ENCODE measurements at places on chromosomes 1 and 21.
A peak's percentile ranks its signal among the peaks of the same experiment; 100 is the strongest.

DNA sequence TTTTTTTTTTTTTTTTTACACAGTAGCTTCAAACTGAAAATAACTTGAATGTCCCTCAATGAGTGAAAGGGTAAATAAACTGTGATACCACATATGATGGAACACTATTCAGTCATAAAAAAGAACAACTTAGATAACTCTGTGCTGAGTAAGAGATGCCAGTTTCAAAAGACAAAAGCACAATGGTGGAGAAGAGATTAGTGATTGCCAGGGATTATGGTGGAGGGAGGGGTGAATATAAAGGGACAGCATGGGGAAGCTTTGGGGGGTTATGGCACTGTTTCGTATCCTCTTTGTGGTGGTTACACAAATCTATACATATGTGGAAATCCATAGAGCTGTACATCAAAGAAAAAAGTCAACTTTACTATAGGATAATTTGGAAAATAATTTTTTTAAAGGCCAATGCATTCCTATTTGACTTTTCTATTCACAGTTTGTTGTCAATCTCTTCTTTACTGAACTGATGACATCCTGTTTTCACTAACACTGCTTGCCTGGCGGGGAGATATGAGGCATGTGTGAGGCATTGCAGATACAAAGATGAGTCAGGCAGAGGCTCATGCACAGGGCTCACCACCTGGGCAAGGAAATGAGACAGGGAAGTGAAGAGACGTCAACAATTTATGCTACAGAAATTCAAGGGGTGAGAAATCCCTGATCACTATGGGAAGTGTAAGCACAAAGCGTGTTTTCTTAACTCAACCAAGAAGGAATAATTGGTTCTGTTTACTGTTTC, 302.7 kb downstream of the DUSP10 start:
- no peak for DNase-seq

GRCh38 chr1:116954440-116954839, 44.7 kb downstream of the PTGFRN start:
- no peak for DNase-seq

GRCh38 chr1:38829368-38829767, 30.2 kb downstream of the RRAGC start:
- DNase-seq = no peak

- no peak for DNase-seq
Measured at GRCh38 chr1:199574950-199575349, 452.6 kb upstream of the NR5A2 start.

GRCh38 chr1:245216366-245217115, 61.8 kb downstream of the KIF26B start:
- DNase-seq = no peak

DNA sequence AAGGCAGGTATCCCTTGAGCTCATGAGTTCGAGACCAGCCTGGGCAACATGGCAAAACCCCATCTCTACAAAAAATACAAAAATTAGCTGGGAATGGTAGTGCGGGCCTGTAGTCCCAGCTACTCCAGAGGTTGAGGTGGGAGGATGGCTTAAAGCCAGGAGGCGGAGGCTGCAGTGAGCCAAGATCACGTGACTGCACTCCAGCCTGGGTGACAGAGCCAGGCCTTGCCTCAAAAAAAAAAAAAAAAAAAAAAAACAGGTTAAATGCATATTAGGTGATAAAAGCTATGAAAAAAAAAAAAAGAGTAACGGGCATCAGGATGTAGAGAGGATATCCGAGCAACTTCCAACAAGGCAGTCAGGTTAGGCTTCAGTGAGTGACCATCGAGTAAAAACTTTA, 2.8 kb upstream of the SRRM1 start:
- no peak for DNase-seq

- DNase-seq = no peak
Measured at GRCh38 chr1:227449741-227450441, 113.5 kb upstream of the ZNF678 start.

DNA sequence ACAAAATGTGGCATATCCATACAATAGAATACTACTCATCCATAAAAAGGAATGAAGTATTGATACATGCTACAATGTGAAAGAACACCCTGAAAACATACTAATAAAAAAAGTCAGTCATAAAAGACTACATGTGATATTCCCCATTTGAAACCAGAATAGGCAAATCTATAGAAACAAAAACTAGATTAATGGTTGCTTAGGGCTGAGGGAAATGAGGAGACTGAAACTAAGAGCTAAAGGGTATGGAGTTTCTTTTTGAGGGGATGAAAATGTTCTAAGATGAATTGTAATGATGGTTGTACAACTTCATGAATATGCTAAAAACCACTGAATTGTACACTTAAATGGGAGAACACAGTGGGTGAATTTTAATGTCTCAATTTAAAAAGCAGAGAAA, 50.9 kb downstream of the ACBD6 start:
- no peak for DNase-seq

- peak; percentile 31 for DNase-seq
Measured at GRCh38 chr1:201348211-201348566, 29.3 kb downstream of the TNNT2 start.

DNA sequence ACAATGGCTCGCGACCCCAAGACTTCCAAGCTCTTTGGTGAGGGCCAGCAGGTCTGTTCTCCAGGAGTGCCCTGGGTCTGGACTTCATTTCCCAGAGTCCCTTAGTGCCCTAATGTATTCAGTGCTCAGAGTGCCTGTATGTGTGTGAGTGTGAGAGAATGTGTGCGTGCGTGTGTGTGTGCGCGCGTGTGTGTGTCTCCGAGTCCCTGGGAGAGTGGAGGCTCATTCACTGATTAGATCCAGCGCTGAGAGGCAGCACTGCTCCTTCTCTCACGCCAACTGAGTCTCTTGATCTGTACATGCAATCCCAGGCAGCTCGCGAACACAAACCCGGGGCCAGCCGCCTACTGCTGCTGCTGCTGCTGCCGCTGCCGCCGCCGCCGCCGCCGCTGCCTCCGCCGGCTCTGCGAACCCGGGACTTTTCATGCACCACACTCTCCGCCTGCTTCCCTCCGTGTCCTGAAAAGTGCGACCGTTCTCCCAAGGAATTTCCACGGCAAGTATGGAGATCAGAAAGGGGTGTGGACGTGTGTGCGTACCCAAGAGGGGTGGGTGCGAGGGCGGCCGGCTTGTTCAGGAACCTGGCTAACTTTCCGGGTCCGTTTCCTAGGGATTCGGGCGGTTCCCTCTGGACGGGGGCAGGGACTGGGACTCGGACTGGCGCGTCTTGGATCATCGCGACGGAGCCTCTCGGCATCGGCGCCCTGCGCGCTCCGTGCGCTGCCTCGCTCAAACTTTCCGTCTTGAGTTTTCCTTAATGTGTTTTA, at the start of gene RNF220:
Gene RNF220 (plus strand): TSS at position 225 of the 767 bp plus-strand sequence.
- peak; percentile 29 for DNase-seq

- DNase-seq = no peak
Measured at GRCh38 chr1:36851087-36851486, 183.2 kb downstream of the GRIK3 start.

DNA sequence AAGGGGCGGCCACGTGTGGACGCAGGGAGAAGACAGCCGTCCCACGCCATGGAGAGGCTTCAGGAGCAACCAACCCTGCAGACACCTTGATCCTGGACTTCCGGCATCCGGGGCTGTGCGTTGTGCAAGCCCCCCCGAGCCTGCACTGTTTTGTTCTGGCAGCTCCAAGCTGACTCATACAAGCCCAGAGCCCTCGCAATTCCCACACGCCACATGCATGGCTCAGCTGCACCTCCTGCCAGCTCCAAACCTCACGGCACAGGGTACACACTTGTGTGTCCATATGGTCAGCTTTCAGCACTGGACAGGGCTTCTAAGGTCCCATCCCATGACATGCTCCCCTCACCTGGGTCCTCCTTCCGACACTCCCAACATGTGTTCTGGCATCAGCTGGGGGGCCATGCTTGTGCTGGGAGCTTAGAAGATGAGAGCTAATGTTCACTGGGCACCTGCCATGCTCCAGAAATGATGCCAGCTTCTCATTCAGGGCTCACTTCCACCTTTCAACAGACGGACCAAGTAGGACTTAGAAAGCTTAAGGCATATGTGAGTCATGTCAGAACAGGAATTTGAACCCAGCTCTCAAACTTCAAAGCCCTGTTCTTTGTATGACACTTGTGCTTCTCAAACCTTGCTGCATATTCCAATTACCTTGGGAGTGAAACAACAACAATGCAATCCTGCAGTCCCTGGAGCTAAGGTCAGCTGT, 137.3 kb downstream of the PGBD5 start:
- no peak for DNase-seq

- no peak for DNase-seq
Measured at GRCh38 chr21:15141261-15141970, 76.6 kb upstream of the NRIP1 start.

- DNase-seq = no peak
Measured at GRCh38 chr1:194056169-194056568, 869.8 kb upstream of the B3GALT2 start.

GRCh38 chr1:66364578-66365391, 169.2 kb upstream of the SGIP1 start:
- no peak for DNase-seq

DNA sequence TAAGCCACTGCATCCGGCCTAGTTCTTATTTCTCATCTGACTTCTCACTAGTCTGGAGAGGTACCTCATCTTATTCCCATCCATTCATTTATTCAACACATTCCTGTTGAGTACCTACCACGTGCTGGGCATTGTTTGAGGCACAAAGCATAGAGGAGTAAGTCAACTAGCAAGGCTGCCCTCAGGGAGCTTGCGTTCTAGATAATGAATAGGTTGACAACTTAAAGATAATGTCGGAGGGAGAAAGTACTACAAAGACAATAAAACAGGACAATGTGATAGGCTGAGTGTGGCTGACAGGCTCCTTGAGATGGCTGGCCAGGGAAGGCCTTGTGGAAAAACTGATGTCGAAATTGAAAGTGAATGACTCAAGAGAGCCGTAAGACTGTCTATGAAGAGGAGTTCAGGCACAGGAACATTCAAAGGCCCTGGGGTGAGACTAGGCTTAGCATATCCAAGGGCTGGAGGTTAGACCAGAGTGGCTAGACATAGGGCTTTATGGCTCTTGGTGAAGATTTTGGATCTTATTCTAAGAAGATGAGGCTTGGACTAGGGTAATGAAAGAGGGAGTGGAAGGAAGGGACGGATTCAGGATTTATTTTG, 18.3 kb downstream of the SPATA21 start:
- DNase-seq = no peak

DNA sequence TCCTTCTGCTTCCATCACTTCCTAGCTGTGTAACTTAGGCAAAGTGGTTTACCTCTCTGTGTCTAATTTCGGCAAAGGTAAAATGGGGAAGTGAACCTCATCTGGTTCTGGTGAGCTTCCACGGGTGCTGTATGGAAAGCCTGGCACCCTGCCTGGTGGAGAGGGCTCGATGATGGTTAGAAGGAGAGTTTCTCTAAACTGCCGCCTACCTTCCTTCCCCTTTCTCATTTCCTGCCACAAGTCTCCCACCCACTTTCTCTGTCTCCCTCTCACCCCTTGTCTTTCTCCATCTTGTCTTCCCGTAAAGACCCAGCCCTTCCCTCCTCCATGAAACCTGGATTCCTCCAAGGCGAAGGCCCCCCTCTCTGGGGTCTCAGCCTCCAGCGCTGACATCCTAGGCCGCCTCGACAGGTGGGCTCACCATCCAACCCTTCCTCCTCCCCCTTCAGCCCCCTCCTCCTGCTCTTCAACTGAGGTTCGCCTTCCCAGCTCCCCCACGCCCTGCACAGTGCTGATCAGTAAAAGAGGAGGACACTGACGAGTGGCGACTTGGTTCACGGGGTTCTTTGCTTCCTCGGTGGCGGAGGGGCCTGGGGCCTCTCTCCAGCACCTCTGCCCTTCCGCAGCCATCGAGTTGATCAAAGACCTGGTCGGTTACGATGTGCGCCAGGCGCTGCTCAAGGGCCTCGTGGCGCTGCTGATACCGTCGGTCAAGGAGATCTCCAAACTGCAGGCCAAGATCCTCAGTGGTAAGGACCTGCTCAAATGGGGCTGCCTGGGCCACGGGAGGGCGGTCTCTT, 7.3 kb downstream of the RNU5D-1 start:
- peak; percentile 98 for DNase-seq

- no peak for DNase-seq
Measured at GRCh38 chr1:27356619-27357280, 10.0 kb downstream of the MAP3K6 start.

DNA sequence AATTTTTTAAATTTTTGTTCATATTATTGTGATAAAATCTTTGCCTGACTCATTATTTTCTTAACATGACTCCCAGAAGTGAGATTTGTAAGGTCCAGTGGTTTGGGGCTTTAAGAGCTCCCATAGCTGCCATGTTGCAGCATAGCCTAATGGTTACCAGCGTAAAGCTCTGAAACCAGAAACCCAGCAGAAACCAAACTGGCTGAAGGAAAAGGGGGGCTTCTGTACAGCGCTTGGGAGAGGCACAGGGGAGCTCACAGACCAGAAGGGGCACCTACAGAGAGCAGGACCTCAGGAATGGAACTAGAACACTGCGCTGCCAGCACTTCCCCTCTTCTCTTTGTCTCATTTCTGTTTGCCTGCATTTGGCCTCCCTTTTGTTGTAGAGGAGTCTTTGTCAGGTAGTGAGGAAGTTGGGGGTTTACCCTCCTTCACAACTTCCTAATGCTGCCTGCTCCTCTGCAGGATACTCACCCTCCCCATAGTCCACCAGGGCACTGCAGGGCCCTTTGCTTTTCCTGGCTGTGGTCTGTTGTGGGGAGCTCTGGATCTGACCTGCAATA, 2.6 kb upstream of the PYCR2 start:
- DNase-seq = peak; percentile 29

DNA sequence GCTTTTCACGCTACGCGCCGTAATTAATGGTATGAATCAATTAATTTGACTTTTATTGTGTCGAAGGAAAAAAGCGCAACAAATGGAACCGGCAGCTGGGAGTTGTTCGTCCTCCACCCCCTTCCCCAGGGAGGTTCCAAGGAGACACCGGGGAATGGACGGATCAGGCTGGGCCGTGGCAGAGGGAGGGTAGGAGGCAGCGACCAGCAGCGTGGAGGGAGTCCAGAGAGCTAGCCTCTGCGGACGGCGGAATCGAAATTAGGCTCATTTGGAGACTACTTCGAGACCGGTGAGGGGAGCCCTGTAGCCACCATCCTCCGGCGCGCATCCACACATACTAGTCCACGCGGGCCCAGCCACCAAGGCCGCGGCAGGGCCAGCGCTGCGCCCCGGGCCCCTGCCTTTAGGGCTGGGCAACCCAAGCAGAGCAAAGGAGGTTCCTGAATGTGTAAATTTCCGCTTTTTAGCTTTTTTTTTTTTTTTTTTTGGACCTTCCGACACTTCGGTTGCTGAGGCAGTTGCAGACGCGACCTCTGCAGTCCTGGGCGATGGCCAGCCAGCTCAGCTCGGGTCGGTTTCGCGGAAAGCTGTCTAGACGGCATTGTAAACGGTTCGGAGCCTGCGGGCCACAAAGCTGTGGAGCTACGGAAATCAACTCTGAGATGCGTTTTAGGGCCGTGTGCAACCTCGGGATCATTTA, 2.2 kb upstream of the FOXD3 start:
- no peak for DNase-seq

GRCh38 chr1:25651036-25651640, 34.5 kb downstream of the MAN1C1 start:
- no peak for DNase-seq

DNA sequence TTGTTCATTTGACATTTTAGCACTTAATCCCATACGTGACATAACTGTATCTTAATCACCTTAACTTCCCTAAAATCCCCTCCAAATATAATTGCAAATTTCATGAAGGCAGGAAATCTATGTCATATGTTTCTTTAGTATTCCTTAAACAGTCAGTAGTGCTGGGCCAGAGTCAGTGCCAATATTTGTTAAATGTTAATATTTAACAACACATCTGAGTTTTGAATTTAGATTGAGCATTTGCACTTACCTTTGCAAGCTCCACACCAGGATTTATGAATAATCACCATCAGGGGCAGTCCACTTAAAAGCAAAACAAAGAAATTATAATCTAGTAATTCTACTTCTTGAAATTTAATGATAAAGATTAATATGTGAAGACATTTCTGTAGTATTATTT, 5.3 kb downstream of the KTI12 start:
- no peak for DNase-seq

GRCh38 chr1:167197692-167198091, 23.0 kb upstream of the POU2F1 start:
- DNase-seq = no peak

Measured in AML-193 (cell line).